ENCODE measurements at places on chromosomes 3 and 15.

- no peak for DNase-seq
Observed at GRCh38 chr3:103389356-103389755, 954.5 kb downstream of the ZPLD1 start.

- DNase-seq, result no peak
Observed at GRCh38 chr3:30631243-30631904, 25.0 kb downstream of the TGFBR2 start.

DNA sequence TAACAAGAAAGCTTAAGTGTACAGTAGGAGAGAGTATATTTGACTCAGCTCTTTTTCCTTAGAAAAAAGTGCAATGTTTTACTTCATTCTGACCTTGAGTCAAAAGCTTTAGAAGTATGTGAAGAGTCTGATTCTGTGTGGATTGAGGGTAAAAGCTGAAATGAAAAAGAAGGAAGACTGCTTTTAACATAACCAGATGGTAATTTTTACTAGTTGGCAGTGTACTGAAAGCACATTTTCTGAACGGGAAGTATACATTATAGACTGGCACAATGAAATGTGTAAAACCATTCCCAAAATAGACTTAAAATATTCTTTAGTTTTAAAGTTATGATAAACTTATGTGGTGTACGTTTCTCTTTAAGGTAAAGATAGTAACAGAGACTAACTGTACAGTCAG, 197.8 kb upstream of the ZNF717 start:
- DNase-seq, result no peak

GRCh38 chr3:134277066-134277660, 26.5 kb upstream of the RYK start:
- no peak for DNase-seq

DNA sequence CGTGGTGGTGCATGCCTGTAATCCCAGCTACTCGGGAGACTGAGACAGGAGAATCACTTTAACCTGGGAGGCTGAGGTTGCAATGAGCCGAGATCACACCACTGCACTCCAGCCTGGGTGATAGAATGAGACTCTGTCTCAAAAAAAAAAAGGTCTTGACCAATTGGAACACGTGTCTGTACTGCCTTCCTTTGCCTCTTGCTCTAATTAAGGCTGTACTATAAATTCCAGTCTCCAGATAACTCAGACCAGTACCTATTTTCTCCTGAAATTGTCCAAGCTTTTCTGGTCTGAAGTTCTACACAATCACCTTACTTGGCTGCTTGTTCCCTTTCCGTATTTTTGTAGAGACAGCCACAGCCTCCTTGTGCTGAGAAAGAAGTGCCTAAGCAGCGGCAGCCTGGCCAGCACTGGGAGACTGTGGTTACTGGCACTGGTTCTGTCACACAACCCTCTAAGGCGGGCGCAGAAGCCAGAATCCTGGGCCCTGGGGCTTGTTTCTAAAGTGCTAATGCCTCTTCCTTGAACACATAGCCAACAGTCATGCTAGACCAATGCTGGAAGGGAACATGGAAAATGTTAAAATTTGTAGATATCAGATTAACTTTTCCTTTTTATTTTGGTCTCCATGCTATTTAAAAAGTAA, 6.2 kb upstream of the CEP70 start:
- DNase-seq, result no peak

- DNase-seq, result no peak
Observed at GRCh38 chr3:66475386-66476020, 25.3 kb downstream of the LRIG1 start.

- DNase-seq, result no peak
Observed at GRCh38 chr15:52361975-52362494, 66.4 kb upstream of the MYO5C start.

- DNase-seq, result no peak
Observed at GRCh38 chr15:65870889-65871533, 1.7 kb downstream of the RAB11A start.

DNA sequence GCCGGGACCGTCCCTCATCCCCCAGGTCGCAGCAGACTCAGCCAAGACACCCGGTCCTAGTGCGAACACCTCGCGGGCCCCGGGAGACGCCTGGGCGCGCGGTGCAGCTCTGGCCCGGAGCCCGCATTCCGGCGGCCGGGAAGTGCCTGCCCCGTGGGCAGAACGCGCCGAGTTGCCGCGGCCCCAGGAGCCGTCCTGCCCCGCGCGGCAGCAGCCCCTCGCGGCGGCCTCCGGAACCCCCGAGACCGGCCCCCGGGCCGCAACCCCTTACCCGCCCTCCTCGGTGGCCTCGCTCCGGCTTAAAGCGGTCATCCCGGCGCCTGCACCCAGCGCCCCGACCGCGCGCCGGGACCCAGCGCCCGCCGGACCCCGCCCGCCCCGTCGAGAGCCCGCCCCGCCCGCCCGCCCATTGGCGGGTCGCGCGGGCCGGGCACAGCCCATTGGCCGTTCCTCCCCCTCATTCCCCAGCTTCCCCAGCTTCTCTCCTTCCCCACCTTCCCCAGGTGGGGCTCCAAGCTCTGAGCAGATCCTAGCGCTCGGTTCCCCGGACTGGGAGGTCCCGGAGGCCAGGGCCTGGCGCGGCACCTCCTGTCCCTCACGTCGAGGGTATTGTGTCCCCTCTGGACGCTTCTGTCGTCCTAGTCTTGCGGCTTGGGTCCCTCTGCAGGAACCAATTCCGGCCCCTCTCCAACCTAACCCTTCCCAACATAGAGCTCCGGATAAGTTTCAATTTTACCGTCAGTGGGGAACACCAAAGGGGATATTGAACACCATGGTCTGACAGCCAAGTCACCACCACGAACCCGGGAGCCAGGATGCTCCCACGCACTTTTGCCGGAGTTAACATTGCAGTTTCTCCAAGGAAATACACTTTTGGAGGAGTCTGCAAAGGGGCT, at the start of gene GRAMD2A:
GRAMD2A (minus strand) TSS at position 328 of the 896 bp plus-strand sequence.
- peak; percentile 69 for DNase-seq

DNA sequence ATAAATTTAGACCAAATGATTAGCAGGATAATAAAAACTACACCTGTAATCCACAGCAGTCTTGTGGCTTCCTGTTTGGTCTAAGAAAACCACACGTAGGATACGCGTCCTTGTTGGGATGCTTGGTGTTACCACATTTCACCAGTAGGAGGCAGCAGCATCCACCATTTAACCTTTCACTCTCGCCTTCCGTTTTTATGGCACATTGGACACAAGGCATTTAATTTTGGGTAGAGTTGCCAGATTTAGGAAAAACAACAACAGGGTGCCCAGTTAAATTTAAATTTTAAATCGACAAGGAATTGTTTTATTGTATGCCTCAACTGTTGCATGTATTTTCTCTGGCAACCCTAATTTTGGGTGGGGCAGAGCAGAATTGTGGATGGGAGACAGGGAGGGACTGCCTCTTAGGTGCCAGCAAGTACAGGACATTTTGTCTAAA, 6.3 kb downstream of the LRRC31 start:
- peak; percentile 70 for DNase-seq

DNA sequence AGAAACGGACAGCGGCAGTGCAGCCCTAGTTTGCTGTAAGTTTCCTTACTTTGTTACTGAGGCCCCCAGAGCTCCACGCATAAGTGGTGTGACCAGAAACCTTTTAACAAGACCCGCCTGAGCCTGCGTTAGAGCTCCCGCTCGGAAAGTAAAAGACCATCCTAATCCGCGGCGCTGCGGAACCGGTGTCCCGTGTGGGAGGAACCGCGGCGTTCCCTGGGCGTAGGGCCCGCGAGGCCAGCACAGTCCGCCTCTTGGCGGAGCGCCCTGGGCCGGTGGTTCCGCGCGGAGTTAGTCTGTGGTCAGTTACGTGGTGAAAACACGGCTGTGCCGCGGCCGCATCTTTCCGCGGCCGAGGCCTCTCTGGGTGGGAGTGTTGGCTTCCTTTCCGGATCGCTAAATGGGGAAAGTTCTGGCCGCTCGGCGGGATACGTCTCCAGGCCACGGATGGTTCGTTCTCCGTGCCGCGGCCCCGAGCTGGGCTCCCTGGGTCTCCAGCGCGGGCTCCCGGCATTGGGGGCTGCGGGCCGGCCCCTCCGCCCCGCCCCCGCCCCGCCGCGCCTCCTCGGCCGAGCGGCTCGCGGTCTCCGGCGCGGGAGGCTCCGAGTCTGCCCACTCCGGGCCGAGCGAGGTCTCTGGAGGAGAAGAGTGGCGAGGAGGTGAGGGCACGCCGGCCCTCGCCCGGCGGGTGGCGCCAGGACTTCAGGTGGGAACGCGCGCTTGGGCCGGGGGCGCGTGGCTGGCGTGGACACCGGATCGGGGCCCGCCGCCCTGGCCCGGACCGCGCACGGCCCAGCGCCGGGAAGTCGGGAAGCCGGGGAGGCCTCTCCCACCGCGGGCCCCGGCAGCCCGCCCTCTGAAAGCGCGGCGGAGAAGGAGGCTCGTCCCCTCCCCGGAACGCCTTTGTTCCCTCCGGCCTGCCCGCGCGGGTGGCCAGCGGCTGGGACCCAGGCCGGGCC, 754 bp downstream of the B3GNT5 start:
- DNase-seq, result peak; percentile 64

- no peak for DNase-seq
Observed at GRCh38 chr3:122168044-122168443, 15.4 kb upstream of the CASR start.

DNA sequence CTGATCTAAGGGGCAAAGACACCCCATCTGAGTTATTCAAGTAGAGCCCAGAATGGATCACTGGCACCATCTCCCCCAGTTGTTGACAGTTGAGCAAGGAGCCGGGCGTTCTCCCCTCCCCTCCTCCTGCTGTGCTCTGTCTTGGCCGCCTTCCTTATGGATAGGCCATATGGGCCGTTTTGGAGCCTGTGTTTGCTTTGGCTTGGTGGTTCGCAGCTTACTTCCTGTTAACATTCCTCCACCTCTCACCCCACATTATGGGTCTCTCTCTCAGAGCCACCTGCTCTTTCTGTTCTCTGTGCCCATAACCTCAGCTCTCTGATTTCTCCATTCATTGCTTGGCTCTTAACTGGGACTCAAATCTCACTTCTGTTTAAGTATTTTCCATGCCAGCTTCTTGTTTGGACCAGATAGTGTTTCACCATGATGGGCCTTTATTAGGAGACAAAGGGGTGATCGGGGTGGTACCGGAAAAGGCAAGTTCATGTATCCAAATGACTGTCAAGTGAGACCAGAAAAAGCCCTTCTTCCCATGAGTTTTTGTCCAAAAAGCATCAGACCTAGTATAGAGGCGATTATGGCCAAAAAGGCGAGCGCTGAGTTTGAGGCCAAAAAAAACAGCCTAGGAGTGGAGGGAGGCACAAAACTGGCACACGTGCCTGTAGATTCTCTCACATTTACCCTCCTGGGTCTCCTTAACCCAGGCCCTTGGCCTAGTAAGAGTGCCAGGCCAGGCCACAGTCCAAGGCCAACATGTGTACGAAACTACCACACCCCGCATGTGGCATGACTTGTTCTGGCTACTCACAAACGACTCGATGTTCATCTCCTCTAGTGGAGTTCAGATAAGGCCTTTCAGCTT, 62.6 kb downstream of the DUT start:
- DNase-seq, result no peak

GRCh38 chr3:51721062-51721745, 14.3 kb downstream of the GRM2 start:
- DNase-seq, result no peak

DNA sequence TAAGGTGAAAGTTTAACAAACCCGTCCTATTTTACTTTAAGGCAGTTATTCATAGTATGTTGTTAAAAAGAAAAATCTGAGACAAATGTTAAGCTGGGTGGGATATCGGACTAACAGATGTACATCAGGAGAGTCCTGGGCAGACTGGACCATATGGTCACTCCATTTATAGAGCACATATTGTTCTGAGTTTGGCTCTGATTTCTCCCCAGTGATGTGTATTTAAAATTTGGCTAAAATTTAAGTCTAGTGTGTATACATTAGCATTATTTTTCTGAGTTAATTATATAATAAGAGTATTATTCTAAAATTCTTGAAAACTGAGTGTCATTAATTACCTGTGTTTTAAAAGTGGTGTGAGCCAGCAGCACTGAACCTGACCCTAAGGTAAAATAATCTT, 6.1 kb downstream of the GMPS start:
- DNase-seq, result no peak

GRCh38 chr3:185764163-185764979, 60.5 kb downstream of the IGF2BP2 start:
- DNase-seq, result no peak

DNA sequence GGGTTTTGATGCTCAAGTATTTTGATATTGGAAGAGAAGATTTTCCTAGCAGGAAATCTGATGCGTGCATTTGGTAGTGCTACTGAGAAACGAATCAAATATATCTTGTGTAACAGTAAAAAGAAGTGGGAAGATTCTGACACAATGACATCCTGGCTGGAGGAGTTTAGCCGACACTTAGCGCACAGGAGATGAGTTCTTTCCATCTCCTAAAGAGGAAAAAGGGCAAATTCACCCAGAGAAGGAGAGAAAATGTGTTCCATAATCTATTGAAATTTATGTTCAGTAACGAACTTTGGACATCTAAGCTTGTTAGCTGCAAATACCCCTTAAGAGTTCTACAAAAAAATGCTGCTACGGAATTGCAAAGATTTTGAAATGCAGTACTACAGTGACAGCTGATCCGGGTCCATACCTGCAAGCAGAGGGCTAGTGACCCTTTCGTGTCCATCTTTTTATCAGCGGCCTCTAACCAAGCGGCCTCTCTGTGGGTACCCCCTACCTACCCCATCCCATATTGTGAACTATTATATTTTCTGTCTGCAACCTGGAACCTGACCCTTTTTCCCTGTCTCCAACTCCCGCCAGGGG, 971 bp downstream of the CPOX start:
- DNase-seq, result peak; percentile 1

- no peak for DNase-seq
Observed at GRCh38 chr15:99421758-99422157, 144.0 kb upstream of the MEF2A start.

DNA sequence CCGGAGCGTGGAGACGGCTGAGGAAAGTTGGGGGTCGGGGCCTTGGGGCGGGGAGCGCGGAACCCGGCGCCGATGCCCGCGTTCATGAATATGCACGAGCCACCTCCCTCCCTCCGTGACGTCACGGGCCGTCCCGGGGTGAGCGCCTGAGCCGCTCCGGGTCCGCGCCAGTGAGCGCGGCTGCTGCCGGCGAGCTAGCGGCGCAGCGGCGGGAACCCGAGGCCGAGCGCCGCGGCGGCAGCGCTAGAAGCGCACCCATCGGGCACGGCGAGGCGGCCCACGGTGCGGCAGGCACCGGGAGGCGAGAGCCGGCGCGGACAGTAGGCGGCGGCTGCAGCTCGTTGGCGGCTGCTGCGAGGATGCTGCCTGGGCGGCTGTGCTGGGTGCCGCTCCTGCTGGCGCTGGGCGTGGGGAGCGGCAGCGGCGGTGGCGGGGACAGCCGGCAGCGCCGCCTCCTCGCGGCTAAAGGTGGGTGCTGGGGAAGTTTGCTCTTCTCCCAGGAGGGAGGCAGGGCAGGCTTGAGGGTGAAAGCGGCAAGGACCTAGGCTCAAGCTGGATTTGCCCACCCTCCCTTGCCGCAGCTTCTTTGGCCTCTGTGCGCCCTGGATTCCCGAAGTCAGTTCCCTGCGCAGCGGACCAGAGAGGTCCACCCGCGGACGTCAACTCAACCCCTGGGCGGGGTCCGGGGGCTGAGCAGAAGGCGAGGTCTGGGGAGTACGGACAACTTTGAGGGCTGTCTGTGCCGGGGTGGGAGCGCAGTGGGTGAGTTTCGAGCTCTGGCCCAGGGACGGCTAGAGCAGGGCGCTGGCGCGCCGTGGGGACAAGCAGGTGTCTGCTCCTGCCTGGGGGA, at the start of gene CLSTN2:
CLSTN2 (plus strand) TSS at position 170 of the 850 bp plus-strand sequence.
- DNase-seq, result peak; percentile 87

- no peak for DNase-seq
Observed at GRCh38 chr3:195889870-195890295, 18.5 kb downstream of the TNK2 start.

- peak; percentile 73 for DNase-seq
Observed at GRCh38 chr15:70096215-70097062, 1.3 kb downstream of the TLE3 start.
